Urinary bladder (tissue), 4 donors: ENCODE measurements at places on chromosomes 7 and 10. TPM values are rescaled to one million over a fixed set of nuclear protein-coding genes. Genes with fewer than 3 reads are reported as not detected.
A peak's percentile ranks its signal among the peaks of the same experiment; 100 is the strongest.

- no peak for DNase-seq
Observed at GRCh38 chr10:61112771-61113170, 168.8 kb upstream of the RHOBTB1 start.

- DNase-seq, result no peak
Observed at GRCh38 chr7:960269-960871, 5.9 kb upstream of the ADAP1 start.

DNA sequence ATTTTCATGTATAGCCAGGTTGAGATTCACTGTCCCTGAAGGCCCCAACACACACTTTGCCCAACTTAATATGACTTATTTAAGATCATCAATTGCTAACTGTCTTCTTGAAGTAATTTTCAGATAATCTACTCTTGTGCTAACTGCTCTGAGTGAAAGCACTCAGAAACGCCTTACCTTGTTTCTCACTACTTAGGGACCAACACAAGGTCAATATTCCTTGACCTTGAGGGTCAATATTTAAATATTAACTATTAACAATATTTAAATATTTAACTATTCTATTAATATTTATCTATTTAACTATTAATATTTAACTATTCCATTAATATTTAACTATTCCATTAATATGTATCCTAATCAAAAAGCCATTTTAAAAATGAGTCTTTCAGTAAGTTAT, 26.0 kb upstream of the HNRNPH3 start:
- DNase-seq, result no peak

DNA sequence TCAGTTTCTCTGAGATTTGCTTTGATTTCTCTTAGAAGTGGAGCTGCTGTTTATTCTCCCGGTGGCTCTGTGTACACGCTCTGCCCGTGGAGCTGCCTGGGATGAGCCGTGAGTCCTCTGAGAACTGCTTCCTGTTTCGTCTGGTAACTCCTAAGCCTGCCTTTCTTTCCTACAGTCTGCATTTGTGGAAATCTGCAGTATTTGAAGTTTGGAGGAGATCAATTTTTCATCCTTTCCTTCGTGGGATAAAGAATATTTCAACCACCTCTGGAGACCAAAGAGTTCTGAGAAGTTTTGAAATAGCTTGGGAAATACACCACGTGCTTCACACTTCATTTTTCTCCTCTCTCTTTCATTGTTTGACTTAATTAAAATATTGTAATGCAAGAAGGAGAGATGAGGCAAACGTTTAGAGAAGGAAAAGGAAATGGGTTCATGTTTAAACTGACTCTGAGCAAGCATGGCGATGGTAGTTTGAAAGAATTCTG, 311.9 kb downstream of the LRMDA start:
- DNase-seq, result no peak

DNA sequence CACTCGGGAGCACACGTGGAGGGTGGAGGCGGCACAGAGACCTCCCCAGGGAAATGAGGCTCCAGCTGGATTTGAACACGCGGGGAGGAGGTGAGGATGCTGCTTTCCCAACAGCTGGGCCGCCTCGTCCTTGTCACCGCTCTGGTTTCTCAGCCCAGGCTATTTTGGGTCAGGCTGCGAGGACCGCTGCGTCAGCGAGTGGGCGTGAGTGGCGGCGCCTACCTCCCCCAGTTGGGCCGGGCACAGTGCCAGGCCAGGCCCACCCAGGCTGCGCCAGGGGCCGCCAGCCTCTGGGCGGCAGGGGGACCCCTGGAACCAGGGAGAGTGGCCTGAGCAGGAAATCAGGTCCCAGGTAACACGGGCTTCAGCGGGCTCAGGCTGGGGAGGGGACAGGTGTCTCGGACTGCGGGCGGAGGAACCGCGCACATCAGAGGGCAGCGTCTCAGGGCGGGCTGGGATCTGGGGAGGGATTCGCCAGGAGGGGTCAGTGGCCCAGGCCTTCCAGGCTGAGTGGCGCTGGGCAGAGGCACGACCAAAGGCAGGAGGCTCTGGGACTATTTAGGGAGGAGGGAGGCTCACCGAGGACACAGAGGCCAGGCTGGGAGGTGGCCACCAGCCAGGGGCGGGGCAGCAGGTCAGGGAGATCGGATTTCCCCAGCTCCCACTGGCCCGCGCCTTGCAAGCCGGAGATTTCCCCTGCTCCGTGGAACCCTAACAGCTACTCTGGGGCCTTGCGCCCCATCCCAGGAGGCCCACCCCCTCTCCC, 125.2 kb upstream of the RET start:
- DNase-seq, result peak; percentile 17

DNA sequence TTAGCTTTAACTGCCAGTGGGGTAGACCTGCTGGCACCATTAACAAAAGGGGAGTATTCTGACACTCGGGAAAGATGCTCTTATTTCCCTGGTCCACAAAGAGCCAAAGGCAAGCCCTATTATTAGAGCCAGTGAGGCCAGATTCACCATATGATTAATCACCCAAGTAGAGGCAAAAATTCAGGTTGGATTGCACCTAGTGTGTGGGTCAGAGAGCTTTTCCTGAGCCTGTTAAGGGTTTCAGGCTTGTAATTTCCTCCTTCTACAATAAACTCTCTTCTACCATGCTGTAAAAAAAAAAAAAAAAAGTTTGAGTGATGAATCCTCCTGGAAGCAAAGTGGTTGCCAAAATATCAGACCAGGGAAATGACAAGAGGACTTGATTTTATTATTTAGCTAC, 163.5 kb downstream of the MBL2 start:
- DNase-seq, result no peak

GRCh38 chr7:74164985-74165456, 9.1 kb upstream of the EIF4H start:
- no peak for DNase-seq

- DNase-seq, result no peak
Observed at GRCh38 chr7:10644849-10645248, 328.8 kb upstream of the PHF14 start.

DNA sequence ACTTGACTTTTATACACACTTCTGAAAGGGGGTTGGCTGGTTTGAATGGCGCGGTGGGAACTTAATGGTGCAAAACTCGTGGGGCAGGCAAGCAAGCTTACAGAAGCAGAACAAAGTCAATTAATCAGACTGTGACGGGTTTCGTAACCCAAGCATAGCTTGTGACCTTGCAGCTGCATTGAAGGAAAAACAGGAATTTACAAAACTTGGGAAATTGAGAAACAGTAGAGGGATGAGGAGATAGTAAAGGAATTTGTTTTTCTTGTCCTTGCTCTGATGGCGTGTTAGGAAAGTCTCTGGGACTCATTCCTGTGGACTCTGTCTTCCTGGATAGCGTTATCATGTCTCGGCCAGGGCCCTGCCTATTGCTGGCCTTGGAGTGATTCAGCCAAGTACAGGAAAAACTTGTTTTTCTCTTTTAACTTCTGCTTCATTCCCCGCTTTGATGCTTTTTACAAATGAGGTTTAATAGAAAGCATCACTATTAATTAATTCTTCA, 220.0 kb upstream of the KCND2 start:
- no peak for DNase-seq

GRCh38 chr7:155509725-155510551, 36.4 kb downstream of the CNPY1 start:
- DNase-seq, result no peak

GRCh38 chr10:104339469-104340110, 1.3 kb upstream of the ITPRIP start:
- no peak for DNase-seq

- DNase-seq, result no peak
Observed at GRCh38 chr7:36085096-36085495, 68.0 kb upstream of the EEPD1 start.

DNA sequence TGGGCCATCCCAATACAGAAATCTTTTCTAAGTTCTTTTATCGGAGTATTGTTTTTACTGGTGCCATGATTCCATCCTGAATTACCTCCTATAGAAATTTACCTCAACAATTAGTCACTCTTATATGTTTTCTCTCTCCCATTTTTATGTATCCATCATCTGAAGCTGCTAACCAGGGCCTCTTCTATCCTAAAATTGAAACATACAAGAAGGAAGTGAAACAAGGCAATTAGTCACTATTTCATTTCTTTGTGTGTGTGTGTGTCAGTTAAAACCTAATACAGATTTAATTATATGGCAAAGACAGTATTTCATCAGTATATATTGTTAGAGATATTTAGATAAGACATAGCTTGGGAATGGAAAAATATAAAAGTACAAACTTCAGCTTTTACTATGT, 148.4 kb upstream of the AHR start:
- no peak for DNase-seq

Gene ETV1
- total RNA-seq, result 34.1 TPM

Gene OSBPL3
- total RNA-seq, result 4.9 TPM

Gene CUL2
- 41.0 TPM for total RNA-seq

Gene SLC18A3
- 0.11 TPM for total RNA-seq

Gene TMEM273
- total RNA-seq, result 14.4 TPM

Gene SPDYE8
- total RNA-seq, result not detected
